Activated CD4-positive, alpha-beta T cell treated with anti-CD3 and anti-CD28 coated beads for 24 hours (primary cell): ENCODE measurements at places on chromosomes 3 and 15.

GRCh38 chr3:13238687-13239466 is 165.6 kb upstream of the IQSEC1 start:
- no peak for DNase-seq

DNA sequence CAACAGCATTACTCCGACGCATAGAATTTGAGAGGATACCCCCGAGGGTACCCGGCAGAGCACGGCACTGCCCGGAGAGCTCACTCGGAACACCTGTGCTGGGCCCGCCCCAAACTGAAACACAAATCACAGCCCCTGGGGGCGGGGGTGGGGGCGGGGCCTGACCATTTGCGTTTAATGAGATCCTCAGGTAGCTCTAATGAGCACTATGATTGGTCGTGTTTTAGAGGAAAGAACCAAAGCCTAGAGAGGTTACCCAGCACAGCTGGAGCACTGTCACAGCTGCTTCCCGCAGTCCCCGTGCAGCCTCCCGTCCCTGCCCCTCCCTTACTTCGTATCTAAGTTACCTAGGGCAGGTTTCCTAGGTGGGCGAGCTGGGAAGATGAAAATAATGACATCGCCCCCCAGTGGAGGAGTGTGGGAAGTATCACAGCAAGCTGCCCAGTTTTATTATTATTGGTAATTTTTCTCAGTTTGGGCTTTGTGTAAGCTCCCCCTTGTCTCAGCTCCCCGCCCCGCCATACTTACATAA is 187.1 kb downstream of the PDE8A start:
- peak; percentile 16 for DNase-seq

DNA sequence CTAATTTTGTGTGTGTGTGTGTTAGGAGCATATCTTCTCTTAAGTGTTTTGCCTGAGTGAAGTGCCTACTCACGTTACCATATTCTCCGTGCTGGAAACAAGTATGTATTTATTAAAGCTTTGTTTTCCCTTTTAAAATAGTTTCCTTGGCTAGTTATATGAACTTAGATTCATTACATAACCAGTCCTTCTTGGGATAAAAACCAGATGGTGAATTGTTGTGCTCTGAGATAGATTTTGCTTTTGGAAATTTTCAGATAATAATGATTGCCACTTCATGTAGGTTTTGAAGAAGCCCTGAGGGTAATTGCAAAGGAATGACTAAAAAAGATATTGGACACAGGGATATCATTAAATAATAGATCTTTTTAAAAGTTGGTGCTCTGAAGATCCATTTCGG is 390.2 kb upstream of the SGO1 start:
- DNase-seq = no peak

DNA sequence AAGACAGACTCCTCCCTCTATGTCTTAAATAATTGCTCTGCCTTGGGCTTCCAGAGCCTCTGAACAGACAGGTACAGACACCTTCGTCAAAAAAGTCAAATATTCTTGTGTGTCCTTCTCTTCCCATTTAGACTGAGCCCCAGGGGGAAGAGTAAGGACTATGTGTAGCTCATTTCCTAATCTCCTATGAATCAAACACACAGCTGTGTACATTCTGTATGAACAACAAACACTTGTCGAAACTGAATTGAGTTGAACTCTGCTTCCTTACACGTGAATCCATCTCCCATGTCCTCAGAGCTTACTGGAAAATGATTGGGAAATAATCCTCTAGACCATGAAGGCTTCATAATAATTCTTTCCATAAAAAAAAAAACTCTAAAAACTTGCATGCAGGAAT is 80.8 kb downstream of the MOBP start:
- DNase-seq = no peak

DNA sequence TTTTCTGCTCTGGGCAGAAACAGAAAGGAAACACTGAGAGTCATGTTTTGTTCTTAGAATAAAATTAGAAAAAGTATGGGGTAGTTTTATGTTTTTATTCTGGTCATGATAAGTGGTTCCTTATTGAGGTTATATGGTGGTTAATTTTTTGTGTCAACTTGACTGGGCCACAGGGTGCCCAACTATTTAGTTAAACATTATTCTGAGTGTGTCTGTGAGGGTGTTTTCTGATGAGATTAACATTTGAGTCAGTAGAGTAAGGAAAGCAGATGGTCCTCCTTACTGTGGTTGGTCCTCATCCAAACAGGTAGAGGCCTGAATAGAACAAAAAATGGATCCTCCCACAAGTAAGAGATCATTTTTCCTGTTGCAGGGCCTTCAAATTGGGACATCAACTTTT is 98.9 kb downstream of the C3orf38 start:
- no peak for DNase-seq
